GM06990 (cell line): ENCODE measurements at places on chromosomes 7 and 10.

DNA sequence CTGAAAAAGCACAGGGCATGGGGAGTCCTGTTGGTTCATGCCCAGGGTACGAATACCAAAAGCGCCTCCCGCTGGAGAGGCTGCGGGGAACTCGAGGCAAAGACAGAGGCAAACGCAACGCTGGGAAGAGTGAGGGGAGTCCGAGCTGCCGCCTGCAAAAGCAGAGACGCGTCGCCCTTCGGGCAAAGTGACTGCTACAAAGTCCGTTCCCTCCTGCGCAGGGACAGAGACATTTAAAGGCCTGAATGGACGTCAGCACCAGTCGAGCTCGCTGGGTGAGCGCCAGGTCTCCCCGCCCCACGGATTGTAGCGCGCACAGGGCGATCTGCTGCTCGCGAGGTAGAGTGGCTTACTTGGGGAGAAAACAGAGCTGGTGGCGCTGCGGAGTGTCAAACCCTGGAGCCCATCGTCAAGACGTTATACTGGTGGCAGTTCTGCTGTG, 732.8 kb downstream of the ZWINT start:
- DNase-seq: no peak

- no peak for DNase-seq
Measured at GRCh38 chr10:91800756-91801155, 2.5 kb downstream of the TNKS2 start.

DNA sequence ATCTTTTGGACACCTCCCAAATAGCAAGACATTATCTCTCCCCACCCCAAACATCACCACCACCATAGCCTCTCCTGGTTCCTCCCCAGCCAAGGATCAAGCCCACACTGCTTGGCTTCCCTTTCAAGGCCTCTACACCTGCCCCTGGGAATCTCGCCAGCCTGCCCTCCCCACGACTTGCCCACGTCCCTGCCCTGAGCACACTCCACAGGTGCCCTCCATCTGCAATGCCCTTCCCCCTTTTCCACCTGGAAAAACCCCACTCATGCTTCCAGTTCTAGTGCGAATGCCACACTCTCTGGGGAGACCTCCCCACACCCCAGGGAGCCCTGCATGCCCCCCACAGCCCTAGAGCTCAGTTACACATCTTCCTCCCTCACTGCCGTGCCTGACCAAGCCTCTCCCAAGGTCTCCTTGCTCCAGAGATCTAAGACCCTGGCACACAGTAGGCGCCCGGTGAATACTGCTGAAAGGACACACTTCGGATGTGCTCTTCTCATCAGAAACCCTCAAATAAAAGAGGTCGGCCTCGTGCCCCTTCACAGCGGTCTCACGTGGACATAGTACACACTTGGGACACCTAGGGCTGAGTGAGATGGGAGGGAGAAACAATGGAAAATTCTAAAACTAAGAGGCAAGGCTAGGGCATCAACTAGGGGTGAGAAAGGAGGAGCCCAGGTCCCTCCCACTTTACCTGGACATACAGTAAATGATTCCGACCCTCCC, 91.4 kb downstream of the DLG5 start:
- no peak for DNase-seq

DNA sequence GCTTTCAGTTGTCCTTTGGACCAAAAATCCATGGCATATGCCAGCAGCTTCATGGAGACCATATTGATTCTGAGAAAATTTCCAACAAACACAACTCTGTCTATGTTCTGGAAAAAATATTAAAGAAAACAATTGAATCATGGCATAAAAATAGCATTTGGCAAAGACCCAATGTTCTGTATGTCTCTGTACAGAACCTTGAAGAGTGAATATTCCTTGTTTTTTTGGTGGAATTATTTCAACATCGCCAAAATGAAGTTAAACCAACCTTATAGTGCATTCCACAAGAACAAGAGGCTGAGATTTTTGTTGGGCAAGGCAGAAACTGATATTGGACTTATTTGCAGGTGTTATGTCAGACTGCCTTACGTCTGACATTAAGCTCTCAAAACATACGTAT, 53.3 kb upstream of the SLC16A12 start:
- no peak for DNase-seq

GRCh38 chr10:103917302-103918052, 507 bp downstream of the STN1 start:
- no peak for DNase-seq

- DNase-seq: no peak
Measured at GRCh38 chr7:151821226-151821625, 55.7 kb downstream of the PRKAG2 start.

DNA sequence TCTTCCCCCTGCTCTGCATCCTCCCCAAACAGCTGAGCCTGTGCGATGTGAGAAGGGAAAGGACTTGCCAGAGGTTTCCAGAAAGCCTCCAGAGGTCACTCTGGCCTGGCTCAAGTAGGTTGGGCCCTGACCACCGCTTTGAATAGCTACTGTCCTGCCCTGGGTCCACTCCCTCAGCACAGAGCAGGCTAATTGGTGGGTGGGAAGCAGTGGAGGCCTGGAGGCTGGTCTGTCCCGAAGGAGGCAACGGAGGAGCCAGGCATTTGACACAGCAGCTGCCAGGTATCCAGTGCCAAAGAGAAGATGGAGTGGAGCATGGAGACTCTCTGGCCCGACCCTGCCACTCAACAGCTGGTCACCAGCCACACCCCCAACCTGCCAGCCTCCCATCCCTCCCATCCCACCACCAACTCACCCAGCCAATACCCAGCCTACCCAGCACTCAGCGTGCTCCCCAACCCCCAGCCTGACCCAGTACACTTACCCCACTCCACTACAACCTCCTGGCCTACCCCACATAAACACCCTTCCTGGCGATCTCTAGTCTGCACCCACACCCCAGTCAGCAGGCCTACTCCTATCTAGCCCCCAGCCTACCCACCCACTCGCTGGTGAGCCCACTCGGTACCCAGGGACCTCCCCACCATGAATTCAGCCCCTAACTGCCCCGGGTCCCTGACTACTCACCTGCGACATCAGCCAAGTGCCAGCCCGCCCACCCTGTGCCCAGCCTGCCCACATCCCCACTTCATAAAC, 64.6 kb upstream of the COL13A1 start:
- no peak for DNase-seq

GRCh38 chr7:30888747-30889146, 22.9 kb upstream of the AQP1 start:
- DNase-seq: no peak

DNA sequence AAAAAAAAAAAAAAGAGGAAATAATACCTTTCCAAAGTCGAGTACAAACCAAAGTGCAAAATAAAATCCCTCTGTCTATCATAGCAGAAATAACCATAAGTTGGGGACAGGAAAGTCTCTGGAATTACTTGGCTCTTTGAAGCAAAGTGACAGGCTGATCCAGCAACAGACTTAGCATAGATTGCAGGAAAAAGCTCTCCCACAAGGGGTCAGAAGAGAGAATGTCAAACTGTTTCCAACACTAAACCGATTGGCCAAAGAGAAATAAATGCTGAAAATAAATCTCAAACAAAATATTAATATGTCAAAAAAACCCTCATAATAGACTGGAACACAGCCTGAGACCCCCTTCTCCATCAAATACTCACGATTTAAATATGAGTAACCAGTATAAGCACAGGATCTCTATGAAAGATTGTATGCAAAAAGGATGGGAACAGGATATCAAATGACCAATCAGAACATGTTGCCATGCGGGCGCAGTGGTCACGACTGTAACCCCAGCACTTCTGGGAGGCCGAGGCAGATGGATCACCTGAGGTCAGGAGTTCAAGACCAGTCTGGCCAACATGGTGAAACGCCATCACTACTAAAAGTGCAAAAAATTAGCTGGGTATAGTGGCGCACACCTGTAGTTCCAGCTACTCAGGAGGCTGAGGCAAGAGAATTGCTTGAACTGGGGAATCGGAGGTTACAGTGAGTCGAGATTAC, 1000.7 kb upstream of the LRRN3 start:
- DNase-seq: no peak

DNA sequence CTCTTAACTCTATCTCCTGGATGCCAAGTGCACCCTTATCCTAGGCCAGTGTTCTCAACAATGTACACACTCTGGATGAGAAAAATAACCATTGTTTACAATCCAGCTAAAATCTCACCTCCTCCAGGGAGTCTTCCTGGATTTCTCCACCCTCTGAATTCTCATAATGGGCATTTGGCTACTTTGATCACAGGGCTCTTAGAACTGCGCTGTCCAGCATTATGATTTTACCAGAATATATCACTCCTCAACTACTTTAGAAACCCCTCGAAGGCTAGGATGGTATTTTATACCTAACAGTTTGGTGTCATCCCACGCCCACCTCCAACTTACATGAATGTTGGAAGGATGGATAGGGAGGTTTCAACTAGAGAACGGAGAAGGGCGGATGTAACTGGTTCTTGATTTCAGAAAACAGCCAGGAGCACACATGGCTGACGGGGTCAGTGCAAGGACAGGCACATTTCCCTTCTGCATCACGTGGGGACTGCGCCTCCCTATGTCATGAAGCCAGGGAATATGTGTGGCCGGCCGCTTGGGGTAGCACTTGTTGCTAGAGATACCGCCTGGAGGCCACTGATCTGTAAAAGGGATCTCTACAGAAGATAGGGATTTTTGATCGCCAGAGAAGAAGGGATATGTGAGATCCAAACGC, 1.2 kb upstream of the ATP6V0E2 start:
- no peak for DNase-seq

- no peak for DNase-seq
Measured at GRCh38 chr7:27546610-27547009, 116.1 kb downstream of the HIBADH start.

DNA sequence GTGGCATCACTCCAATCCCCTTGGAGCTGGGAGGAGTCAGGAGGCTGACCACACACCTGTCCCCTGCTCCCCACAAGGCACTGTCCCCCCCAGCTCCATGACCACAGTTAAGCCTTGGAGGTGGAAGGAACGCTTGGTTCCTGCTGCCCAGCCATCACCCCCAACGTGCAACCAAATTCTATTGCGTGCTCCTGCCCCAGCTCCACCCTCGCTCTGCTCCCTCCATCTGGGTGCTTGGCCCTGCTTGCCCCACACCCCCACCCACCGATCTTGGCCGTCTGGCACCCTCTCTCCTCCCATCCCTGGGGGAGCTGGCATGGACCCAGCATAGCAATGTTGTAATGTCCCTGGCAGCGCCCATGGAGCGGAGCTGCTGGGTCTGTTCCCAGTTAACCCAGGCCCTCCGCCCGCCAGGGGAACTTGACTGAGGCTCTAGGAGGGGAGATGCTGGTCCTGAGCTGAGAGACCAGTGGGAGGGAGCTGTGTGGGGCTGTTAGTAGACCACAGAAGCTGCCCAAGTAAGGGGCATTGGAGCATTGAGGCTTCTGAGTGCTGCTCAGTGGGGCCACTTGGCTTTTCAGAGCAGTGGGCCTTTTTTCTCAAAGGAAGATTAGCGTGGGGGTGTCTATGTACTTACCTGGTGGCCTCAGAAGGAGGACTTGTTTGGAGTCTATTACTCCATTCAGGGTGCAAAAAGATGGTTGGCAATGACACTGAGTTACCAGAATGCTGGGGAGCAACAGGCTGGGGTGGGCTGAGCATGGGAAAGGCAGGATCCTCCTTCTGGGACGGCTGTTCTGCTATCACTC, 1.1 kb downstream of the EPHB6 start:
- DNase-seq: no peak

DNA sequence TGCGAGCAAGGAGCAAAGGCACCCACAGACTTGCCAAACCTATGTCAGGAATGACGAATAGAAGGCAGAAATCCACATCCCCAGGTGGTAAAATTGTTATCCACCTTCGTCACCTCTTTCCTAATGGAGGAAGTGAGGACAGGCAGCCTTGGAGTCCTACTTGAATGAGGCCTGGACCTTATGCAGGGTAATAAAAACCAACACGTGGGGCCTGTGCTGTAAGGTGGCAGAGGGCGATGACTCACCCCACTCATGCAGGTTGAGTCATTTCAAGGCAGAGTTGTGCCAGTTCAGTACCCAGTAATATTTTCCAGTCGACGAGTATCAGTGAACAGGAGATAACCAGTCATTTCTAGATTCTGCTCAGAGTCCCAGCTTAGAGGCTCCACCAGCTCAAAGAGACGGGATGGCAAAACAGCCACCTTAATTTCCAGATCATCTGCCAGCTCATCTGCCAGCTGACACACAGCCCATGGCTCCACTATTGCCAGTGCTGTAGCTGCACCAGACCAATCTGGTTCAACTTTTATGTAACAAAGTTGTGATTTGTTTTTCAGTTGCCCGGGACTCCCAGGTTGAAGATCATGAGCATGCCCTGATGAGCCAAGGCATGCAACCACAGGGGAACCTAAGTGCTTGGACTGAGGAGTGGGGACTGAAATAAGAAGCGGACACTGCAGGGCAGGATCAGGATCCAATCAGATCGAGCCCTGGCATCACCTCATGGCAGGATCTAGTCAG, 176.2 kb upstream of the ITGB1 start:
- DNase-seq: no peak

GRCh38 chr10:78605800-78606350, 462.9 kb upstream of the ZMIZ1 start:
- DNase-seq: no peak

DNA sequence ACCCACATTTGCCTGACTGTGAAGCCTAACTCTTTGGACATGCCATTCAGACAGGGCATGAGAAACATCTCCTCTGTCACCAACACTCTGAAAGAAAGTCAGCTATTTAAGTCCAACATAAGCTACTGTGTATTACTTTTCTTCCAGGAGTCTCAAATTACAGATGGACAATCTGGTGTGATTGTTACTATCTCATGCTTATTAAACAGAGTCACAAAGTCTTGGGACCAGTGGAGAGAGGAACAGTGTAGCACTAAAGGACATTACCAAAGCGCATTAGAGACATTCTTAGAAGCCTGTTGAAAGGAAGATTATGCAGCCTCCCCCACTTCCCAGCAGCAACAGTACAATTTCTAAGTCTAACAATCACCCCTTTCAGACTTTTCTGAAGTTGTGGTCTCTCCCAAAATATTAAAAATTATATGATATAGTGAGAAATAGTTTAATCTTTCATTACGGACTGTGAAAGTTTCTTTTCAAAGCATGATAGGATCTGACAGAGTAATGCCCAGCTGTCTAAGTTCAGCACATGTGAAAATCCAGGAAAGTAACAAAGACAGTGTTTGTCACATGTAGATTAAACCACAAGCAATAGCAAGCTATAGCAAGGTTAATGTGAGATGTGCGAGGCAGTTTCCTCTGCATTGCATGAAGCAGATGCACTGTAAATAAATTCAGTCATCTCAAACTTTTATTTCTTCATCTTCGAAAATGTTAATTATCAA, 280.9 kb upstream of the FZD8 start:
- no peak for DNase-seq

DNA sequence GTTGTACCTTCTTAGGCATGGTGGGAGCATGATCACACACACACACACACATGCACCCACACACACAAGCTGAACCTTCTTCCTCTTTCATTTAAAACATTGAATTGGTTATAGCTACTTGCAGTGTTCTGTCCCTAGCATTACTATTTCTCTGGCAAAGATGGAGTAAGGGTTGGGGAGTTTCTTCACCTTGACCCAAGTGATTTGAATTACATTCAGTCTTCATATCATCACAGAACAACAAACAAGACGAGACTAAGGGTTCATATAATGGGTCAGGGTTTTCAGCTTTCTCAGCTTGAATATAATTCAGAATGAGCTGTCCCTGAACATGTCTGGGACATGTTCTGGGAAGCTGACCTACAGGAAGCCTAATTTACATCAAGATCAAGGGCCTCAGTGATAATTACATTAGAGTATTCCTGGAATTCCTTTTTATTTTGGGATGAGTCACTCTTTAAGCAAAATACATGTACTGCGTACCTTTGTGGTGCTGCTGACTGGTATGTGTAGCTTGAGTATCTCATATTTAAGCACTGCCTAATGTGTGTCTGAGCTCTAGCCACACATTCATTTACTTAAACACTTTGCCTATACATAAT, 213.5 kb upstream of the TMEM229A start:
- DNase-seq: no peak
